ENCODE measurements at places on chromosomes 4 and X.

DNA sequence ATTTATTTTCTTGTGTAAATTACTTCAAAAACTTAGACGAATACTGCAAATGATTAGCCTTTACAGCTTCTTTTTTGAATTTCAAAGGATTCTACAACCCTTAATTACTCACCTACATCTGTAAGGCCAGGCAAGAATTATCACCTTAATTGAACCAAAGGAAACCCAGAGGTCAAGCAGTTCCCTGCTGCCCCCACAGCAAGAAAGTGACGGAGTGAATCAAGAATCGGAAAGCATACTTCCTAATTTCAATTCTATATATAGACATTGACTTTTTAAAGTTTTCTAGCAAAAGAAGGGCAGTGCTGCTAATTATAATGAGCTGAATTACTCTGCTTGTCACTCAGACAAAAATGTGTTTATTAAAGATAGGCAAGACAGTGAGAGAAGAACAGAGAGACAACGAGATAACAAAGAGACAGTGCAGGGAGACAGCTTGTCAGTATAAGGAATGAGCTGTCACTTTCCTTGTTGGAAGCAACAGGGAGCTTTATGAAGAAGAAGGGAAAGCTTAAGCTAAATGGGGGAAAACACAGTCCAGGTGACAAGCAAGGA lies 47.5 kb upstream of the SPANXN4 start:
- no peak for DNase-seq

GRCh38 chr4:115323106-115323707 lies 209.8 kb upstream of the NDST4 start:
- DNase-seq = no peak

GRCh38 chrX:107562482-107562881 lies 65.8 kb upstream of the PRPS1 start:
- DNase-seq = no peak

DNA sequence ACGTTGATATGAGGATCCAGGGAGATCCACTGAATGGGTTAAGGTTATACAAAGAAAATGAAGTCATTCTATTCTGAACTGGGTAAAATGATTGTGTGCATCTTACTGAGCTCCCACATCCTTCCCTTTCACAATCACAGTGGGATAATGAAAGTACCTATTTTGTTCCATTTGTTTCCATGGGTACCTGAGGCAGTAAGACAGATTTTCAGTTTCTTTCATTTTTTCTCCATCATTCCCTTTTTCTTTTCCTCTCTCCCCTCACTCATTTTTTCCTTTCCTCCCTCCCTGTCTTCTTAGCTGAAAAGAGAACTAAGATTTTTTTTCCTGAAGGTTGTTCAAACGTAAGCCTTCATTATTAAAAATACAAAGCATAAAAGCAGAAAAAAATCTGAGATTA lies 4.6 kb downstream of the GRIA2 start:
- no peak for DNase-seq
